Cortex of kidney (tissue), 1 donor: ENCODE measurements at places on chromosomes 3 and 15.

GRCh38 chr3:133049491-133049890 lies 11.3 kb downstream of the TMEM108 start:
- no peak for DNase-seq

DNA sequence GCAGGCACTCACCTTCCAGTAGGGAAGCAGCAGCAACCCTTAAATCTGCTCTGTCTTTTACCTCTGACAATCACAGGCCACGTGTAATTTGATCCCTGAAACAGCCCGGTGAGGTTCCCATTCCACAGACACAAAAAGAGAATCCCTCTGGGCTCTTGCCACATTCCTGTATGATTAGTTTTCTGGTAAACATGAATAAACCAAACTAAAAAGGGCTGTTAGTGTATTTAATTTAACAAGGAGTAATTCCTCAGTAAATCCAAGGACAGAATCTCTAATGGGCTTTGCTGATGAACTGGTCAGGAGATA lies 186.9 kb downstream of the FAM43A start:
- no peak for DNase-seq

DNA sequence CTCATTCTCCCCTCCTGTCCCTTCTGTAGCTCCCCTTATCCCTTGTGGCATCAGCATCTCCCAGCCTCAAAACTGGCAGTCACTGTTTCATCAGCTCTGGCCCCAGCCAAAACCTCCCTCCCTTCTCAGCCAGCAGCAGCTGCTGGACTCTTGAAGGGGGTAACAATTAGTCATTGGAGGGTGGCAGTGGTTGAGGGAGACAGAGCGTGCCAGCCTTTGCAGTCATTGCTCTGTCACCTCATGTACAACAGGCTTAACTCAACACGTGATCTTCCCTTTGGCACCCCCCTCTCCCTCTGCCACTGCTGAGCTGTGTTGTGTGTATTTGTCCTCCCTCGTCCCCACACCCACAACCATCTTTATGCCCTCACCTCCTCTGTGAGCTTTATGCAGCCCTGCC lies 28.2 kb downstream of the RBP2 start:
- no peak for DNase-seq

GRCh38 chr3:4571690-4572334 lies 78.7 kb downstream of the ITPR1 start:
- DNase-seq: no peak

DNA sequence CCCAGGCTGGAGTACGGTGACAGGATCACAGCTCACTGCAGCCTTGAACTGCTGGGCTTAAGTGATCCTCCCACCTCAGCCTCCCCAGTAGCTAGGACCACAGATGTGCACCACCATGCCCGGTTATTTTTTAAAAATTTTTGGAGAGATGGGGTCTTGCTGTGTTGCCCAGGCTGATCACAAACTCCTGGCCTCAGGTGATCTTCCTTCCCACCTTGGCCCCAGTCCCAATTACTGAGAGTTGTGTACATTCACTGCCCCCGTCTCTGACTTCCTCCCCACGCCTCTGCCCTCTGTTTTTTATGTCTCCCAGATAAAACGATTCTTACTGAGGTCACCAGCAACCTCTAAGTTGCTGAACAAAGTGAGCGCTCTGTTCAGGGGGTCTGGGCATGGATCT lies 87.7 kb downstream of the LINGO1 start:
- DNase-seq: no peak

- no peak for DNase-seq
Measured at GRCh38 chr3:72223628-72224027, 438.7 kb upstream of the PROK2 start.

DNA sequence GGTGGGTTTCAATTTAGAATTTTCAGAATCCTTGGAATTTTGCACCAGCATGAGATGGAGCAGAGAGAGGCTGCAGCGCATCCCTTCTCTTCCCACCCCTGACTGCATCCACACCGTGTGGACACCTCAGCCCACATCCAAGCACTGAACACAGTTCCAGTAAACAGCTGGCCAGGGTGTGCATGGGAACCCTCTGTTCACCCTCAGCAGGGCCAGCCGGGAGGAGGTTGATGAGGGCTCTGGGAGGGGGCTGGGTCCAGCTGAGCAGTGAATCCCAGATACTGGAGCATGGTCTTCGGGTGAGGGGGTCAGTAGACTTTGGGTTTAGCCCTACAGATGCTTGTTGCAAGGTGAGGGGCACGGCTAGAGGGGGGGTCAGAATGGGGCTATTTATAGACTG lies 85.8 kb downstream of the RPLP1 start:
- DNase-seq: no peak

- no peak for DNase-seq
Measured at GRCh38 chr3:110687138-110687537, 384.5 kb upstream of the NECTIN3 start.

DNA sequence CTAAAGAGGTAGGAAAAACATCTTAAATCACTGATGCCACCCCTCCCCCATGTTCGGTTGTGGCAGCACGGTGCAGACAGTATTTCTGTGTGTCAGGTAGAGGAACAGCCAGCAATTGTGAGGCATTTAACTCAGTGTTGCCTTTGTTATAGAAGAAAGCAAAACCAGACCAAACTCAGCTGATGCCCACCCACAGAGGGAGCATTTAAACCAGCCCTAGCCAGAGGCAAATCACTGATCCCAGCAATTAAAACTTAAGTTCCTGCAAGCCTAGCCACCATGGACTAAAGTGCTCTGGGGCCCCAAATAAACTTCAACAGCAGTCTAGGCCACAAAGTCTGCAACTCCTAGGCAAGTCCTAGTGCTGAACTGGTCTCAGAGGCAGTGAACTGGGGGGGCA lies 94.5 kb downstream of the CFAP20DC start:
- DNase-seq: no peak

GRCh38 chr15:61753018-61753710 lies 307.1 kb downstream of the VPS13C start:
- no peak for DNase-seq

DNA sequence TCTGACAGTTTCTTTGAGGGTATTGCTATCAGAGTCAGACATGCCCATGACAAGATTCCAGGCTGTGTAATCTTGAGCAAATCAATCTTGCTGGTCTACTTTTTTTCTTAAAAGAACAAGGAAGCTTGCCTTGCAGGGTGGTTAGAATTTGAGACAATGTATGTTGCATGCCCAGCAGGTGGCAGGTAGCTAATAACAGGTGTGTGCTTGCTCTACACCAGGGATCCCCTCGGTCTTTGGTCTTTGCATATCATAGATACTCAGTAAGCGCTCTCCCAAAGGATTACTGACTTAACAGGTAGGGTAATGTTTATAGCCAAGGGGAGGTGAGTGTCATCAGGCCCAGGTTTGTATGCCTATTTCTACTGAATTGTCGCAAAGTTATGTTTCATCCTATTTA lies 37.3 kb downstream of the CACNA1D start:
- no peak for DNase-seq

DNA sequence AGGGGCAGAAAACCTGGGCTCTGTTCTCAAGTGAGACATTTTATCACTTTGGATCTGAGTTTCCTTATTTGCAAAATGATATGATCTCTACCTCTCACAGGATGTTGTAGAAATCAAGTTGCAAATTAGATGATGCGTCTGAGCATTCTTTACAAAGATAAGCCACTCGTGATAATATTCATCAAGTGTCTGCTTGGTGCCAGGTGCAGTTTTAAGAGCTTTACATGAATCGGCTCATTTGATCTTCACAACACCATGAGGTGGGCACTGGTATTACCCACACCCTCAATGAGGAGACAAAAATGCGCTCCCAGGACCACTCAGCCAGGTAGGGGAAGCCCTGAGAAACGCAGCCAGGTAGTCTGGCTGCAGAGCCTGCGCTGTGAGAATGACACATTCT lies 59.1 kb upstream of the CA12 start:
- DNase-seq: no peak

- no peak for DNase-seq
Measured at GRCh38 chr15:63350178-63350621, 31.4 kb downstream of the CA12 start.

DNA sequence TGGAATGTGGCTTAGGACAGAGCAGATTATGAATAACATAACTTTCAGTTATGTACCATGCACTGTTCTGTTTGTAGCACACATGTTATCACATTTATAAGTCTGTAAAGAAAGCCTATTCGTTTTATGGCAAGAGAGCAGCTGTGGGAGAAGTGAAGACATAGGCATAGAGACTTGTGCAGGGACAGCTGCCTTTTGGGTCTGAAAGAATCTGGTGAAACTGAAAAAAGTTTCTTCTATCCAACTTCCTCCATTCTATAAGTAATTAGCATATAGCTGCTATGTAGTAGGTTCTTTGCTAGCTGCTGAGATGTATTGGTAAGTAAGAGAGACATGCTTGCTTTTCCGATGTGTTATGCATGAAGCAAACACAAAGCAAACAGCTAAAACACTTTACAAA lies 1095.4 kb upstream of the CADM2 start:
- no peak for DNase-seq

- no peak for DNase-seq
Measured at GRCh38 chr15:28952666-28953491, 67.1 kb downstream of the APBA2 start.

DNA sequence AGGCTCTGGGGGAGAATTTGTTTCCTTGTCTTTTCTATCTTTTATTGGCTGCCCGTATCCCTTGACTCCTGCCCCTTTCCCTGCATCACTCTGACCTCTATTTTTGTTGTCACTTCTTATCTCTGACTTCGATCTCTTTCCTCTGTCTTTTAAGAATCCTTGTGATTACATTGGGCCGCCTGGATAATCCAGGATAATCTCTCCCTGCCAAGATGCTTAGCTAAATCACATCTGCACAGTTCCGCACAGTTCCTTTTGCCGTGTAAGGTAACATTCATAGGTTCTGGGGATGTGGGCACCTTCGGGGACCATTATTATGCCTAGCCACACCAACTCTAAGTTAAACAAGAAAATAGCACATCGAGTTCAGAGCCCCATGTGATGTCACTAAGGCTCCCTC lies 103.0 kb upstream of the DPPA4 start:
- DNase-seq: no peak

DNA sequence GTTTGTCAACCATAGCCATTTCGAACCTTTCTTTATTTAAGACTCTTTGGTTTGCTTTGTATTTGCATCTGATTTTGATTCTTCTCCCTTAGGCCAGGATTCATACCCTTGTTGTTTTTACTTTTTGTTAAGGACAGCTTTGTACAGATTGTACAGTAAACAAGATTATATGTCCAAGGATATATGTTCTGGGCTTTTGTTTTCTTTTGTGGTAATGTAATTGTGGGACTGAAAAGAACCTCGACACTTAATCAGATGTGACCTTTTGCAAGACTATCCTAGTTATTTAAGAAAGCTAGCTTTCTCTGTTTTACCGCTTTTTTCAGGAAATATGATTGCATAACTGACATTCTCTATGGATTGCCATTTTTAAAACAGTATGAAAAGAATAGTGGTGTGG lies 67.0 kb upstream of the SAMMSON start:
- no peak for DNase-seq

- no peak for DNase-seq
Measured at GRCh38 chr3:82186017-82186416, 424.6 kb upstream of the GBE1 start.

GRCh38 chr3:185021256-185021655 lies 131.6 kb downstream of the C3orf70 start:
- no peak for DNase-seq

DNA sequence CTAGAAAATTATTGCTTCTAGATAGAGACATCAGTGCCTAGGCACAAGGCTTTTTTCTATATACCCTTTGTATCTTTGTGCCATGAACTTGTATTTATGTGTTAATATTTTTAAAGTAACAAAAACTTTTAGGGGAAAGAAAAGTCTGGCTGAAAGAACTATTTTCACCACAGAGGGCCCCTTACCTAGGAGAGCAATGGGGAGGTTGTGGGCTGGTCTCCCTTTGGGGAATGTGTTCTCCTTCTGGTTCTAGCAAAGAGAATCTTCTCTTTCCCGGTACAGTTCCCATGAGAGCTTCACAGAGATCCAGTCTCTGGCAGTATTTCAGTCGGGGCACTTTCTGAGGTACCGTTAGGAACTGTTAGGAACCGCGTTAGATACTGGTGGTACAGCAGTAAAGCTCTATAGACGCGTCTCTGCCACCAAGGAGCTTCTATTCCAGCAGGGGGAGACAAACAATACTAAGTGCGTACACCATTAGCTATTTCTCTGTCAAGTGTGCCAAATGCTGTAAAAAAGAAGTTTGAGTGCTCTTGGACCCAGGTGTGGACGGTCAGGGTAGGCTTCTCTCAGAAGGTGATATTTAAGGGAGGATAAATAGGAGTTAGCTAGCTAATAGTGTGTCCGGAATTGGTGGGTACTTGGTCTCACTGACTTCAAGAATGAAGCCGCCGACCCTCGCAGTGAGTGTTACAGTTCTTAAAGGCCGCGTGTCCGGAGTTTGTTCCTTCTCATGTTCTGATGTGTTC lies 4.6 kb upstream of the EPB42 start:
- DNase-seq: no peak

GRCh38 chr3:49674497-49674983 lies 389 bp downstream of the APEH start:
- no peak for DNase-seq

GRCh38 chr3:44584646-44585501 lies at the start of gene ZNF660:
Gene ZNF660 (plus strand): TSS chr3:44584964. CDS start chr3:44594194, 9,230 bp downstream.
- no peak for DNase-seq

GRCh38 chr3:177642804-177643125 lies 445.5 kb upstream of the TBL1XR1 start:
- DNase-seq: no peak

DNA sequence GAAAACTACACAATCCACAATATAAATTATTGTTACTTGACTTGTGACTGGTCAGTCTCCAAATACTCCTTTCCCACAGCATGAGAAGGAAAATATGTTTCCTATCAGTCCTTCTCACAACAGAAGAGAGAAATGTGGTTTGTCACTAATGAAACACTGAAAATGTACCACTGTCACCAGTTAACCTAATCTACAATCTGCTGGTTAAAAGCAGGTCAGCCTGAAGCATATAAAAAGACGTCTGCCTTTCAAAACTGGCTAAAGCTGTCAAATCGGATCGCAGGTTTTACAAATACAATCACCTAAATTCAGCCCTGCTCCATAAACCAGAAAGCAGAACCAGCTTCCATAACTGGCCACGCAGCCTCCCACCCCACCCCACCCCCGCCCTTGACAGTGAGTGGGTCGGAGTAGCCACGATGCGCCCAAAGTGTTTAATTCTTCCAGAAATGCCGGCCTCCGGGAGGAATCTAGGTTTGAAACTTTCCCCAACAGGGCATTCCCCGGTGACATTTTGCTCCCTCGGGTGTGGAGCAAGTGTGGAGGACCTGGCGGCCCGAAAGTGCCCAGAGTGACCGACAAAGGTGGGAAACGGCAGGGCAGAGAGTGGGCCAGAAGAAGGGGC lies 682 bp downstream of the ETFA start:
- DNase-seq: no peak

GRCh38 chr15:89801471-89802195 lies 13.0 kb downstream of the ANPEP start:
- no peak for DNase-seq

GRCh38 chr3:14524311-14524711 lies 15.8 kb downstream of the GRIP2 start:
- no peak for DNase-seq

GRCh38 chr3:52041118-52041731 lies 15.1 kb downstream of the DUSP7 start:
- no peak for DNase-seq

DNA sequence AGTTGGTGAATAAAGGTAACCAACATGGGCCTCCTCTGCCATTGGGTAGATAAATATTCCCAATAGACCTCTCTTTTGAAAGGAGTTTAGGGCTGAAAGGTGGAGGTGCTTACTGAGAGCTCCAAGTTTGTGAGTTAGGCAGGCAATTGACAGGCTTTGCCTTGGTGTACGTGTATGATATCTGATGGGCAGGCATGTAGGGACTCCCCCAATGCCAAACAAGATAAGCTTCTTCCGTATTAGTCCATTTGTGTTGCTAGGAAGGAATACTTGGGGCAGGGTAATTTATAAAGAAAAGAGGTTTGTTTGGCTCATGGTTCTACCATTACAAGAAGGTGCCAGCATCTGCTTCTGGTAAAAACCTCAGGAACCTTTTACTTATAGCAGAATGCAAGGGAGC lies 160.7 kb upstream of the EIF1B start:
- DNase-seq: no peak
